Left renal cortex interstitium (tissue), 4 donors: ENCODE measurements at places on chromosomes 2 and 18. TPM values are rescaled to one million over a fixed set of nuclear protein-coding genes. Genes with fewer than 3 reads are reported as not detected.

DNA sequence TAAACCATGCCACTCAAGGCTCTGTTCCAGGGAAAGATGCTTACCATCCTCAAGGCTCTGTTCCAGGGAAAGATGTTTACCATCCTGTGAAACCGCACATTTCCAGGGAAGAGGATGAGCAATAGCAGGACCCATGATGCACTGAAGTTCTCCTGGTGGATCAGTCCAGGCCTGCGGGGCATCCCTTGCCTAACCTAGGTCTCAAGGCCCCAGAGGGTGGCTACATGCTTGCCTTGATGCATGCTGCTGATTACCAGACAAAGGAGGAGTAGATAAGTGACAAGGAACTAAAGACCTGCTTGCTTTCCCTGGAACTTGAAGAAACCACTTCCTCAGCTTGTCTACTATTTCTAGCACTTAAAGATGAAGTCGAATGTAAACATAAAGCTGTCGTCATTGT, 111.0 kb upstream of the LINC00305 start:
- no peak for DNase-seq

The ACADL gene
- polyA plus RNA-seq, result 20.3 TPM

DNA sequence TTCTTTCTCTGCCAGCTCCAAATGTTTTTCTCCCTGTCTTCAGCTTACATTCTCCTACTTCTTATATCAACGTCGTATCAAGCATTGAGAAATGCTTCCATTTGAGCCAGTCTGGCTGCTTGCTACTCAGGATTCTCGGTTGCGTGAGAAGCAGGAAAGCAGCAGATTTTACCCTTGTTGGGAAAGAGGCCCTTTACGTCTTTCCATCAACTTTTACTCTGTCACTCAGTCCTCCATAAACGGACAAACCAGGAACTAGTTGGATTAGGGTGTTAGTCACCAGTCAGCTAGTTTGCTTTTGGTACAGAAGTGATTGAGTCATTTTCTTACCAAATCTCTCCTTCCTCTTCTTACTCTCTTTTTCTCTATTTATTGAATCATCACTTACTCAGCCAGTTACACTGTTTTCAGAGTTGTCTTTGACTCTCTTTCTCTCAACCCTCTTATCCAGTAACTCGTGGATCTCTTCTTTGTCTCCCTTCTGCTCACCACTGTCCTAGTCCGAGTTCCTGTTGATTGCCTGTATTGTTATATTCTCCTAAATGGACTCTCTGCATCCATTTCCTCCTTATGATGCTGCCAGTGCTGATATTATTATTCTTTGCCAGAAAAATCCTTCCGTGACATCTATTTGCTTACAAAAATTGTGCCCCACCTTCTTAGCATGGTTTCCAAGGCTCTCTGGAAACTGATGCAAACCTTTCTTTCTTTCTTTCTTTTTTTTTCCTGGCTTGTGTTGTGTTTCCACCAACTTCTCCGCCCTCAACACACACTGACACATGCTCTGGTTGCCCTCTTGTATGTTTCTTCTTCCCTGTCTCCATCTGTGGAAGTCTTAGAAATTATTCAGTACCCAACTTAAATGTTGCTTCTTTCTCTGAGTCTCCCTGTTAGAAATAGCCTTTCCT, 61.5 kb downstream of the VRK2 start:
- DNase-seq, result no peak

The CPLX4 gene
- polyA plus RNA-seq, result 0.24 TPM

DNA sequence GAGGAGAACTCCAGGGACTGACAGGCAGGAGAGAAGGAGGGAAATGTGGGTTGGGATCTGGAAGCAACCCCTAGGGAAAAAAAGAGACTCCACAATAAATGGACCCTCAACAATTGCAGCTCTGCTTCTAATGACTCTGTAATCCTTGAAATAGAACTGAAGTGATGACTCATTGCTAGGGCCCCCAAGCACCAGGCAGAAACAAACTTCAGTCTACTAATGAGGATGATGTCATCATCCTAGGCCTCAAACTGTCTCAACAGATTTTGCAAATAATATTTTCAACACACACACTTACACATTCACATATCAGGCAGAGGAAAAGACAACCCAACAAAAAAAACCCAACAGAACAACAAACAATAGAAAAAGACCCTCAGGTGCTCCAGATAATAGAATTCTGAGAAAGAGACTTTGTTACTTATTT, 143.3 kb downstream of the HDAC4 start:
- DNase-seq, result no peak

- DNase-seq, result no peak
Measured at GRCh38 chr2:55099878-55100820, 49.9 kb upstream of the RTN4 start.

The STAT4 gene
- polyA plus RNA-seq, result 8.9 TPM

The CD207 gene
- polyA plus RNA-seq, result 0.06 TPM

DNA sequence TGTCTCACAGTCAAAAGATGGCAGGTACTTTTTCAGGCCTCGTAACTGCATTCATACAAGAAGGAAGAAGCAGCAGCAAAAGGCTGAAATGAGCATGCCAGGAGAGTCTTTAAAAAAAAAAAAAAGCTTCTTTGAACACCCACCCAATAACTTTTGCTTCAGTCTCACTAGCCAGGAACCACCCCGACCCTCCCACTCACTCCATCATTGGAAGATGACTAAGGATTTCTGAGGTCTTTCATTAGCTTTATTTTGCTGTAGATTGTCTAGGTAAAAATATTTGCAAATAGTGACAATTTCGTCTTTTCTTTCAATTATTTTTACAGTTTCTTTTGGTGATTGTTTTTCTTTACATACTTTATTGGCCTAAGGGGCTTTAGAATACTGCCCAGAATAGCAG, 37.9 kb downstream of the RBBP8 start:
- no peak for DNase-seq

DNA sequence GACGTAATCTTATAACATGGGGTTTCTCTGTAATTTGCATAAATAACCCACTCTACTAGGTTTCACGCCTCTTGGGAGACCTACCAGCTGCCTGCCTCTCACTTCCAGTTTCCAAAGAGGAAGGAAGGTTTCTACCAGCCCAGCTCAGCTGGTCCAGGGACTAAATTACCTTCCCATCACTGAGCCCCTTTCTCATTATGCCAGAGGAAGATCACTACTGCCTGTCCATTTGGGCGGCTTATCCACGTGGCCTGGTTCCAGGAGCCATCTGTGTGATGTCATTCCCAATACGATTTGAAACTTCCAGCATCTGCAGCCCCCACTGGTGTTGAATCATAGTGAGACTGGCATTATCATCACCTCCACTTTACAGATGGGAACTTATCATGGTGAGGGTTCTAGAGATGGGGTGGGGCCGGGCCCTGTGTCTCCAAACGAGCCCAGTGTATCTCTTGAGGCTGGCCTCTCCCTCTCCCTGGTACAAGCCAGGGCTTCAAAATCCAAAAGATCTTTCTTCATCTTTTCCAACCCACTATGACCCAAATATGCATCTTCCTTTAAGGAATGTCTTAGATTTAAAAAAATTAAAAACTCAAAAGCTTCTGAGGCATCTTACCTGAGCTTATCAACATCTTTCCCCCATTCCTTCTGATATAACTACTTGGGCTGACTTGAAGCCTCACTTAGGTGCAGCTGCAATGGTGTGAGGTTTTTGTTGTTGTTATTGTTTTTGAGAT, 140.8 kb downstream of the DDX1 start:
- no peak for DNase-seq

- DNase-seq, result no peak
Measured at GRCh38 chr2:172086241-172087206, 1.2 kb downstream of the DLX1 start.

DNA sequence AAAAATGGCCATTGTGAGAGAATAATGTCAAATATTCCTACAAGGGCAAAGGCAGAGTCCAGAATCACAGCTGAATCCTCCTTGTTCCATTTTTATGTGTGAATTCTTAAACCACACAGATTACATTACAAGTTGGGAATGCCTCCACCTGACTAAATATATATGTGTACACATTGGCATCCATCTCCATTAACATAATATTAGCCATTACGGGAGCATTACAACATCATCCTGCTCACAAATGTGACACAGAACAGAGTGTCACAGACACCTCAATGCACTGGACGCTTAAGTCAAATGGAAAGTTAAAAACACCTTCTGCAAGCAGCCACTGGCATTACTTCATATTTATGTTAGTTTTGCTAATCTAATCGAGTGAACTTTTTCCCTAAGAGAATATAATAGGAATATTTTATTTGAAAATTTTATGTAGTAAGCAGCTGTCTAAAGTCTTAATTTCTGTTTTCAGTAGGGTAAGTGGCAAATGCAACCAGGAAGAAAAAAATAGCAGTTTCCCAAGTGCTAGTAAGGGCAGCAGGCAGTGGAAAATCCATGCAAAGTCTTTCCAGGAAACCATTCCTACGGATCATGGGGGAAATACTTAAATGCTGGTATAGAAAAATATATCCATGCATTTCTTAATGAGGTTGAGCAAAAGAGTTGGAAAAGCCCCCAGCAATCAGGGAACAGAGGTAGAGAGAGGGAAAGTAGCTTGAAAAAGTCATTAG, 255.6 kb downstream of the OSR1 start:
- DNase-seq, result no peak

DNA sequence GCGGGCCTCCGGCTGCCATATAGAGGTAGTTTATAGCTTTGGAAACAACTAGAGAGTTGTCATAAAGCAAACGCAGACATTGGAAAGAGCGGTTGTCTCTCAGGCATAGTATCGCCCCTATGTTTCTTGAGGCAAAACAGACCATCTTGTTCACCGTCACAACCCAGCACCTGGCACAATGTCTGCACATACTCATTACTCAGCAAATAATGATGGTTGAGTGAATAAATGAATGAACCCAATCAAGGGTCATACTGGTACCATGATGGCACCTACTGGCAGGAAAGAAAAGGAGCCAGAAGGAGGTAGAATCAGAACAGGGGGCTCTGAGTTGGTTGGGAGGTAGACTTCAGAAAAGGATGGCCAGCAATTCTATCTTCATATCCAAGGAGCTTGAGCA, 118.5 kb downstream of the ANTXR1 start:
- DNase-seq, result no peak

DNA sequence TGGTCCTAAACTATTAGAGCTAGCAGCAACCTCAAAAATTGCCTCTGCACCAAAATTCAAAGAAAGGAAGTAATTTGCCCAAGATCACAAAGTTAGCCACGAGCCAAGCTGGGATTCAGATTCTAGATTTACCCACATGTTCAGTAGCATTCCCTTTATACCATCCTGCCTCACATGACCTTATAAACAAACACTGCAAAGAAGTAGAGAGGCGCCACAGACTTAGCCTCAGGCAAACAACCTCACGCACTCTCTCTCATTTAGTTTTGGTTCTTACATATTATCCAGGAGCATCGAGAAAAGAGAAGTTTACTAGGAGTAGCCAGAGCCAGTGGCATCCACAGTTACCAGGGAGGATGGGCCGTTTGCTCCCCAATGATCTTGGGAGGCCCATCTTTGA, 226.6 kb downstream of the OSR1 start:
- DNase-seq, result no peak

The DRC1 gene
- 3.1 TPM for polyA plus RNA-seq

DNA sequence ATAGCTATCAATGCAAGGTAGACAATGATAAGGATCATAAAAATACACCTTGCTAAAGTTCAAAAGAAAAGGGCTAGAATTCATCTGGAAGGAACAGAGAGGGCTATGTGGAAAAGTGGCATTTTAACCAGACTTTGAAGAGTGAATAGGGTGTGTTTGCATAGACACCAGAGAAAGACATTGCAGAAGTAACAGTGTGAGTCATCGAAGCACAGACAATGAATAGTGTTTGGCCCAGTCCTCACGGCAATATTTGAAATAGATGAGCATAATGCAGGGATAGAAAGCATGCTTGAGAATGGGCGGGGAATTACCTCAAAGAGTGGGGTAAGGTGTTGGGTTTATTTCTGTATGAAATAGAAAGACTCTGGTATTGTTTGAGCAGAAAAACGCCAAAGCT, 24.2 kb downstream of the MYT1L start:
- no peak for DNase-seq

DNA sequence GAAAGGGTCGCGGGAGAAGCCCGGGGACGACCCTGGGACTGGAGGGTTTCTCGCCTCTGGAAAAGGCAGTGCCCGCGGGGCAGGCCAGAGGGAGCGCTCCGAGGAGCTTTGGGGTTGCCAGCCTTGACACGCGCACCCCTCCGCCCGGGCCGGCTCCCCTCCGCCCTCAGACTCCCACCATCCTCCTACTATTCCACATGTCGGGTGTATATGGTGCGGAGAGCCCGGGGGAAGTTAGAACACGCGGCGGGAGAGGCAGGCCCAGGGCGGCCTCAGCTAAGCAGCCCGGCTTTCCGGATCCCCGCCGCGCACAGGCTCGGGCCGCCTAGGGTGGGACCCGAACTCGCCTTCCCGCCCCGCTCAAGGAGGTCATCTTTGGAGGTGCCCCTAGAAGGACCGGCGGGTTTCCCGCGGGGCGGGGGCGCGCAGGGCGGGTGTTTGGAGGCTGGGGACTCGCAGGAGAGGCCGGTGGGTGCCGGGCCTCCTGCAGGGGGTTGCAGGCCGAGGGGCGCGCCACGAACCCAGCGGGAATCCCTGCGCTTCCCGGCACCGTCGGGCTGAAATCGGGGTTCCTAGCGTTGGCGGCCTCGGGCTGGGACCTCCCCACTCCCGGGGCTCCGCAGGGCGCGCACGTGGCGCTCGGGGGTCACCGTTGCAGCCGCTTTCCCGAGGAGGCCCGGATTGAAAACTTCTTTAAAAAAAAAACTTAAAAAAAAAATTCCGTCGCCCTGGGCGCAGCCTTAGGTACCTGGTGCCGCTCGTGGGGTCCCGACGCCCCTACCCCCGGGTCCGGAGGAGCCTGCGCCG, 3.7 kb downstream of the NFATC1 start:
- DNase-seq, result no peak

DNA sequence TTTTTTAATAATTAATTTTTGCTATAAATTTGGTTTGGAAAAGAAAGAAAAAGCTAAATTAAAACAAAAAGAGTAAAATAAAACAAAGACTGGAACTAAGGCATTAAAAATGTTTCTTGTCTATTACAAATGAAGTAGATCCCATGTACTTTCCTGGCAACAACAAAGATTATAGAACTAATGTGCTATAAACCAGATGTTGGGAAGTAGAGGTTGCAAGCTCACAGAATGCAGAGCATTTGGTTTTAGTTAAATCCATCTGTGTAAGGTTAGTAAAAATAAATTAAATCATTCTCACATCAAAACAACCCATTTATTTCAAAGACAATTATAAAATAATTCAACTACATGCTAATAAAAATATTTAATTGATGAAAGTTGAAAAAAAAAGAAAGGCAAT, 157.2 kb upstream of the ZC3H15 start:
- no peak for DNase-seq

DNA sequence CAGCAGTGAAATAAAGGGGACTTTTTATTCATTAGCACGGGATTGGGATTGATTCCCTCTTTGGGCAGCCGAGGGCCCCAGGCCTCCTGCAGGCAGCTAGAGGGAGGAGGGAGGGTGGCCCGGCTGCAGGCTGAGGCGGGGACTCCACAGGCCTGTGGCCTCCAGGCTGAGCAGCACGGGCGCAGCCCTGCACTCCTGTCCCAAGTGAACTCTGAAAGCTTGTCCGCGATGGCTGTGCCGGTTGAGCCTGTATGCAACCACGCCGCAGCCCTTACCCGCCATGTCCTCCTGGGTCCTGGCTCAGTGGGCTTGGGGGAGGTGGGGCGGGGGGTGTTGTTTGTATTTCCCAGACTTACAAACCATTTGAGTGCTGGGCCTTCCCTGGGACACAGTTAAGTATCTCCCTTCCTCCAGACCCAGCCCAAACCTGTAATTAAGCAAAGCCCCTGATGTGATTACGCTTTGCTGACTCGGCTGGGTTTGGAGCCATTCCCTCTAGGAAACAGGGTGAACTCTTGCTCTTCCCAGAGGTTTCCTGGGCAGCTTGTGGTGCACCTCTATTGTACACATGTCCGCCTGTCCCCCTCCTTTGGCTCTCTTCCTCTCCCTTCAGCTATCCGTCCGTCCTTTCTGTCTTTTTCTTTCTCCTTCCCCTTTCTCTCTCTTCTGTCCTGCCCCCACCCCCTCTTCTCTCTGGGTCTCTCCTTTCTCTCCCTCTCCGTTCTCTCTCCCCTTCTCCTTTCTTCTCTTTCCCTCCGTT, 5.3 kb downstream of the GLI2 start:
- DNase-seq, result no peak
